Activated CD8-positive, alpha-beta memory T cell treated with anti-CD3 and anti-CD28 coated beads, Interleukin-2, amount 50 U/mL, for 48 hours (primary cell): ENCODE measurements at places on chromosomes 3 and 15.

GRCh38 chr15:77998592-77998991, 78.9 kb downstream of the TBC1D2B start:
- no peak for DNase-seq

GRCh38 chr3:96931119-96931862, 116.9 kb downstream of the EPHA6 start:
- no peak for DNase-seq

GRCh38 chr15:86267892-86268291, 188.2 kb downstream of the AGBL1 start:
- DNase-seq, result no peak

DNA sequence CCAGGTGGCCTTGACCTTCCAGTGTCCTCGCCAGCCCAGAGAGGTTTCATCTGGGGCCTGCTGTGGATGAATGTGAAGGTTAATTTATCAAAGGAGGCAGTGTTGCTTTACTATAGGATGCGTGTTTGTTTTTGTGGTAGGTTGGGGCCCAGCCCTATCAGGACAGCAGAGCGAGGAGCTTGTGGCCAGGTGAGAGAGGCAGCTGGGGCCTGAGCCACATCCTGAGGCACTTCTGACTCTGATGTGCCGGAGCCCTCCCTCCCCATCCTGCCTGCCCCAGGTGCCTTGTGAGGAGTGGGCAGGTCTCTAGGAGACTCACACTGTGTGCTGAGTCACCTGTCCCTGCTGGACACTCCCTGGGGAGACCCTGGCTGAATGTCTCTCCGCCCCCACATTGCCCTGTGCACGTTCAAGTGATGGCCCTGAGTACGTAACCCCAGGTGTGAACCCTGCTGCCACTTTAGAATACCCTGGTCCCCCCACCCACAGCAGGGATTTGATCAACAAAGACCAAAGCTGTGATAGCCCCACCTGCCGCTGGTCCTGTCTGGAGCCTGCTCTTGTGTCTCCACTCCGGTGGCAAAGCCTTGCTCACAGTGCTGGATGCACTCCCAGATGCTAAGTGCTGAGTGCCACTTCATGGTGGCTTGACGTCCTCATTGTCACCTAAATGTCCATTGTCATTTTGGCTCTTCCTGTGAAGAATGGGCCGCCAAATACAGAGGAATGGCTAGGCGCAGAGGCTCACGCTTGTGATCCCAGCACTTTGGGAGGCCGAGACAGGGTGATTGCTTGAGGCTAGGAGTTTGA, 16.0 kb downstream of the FBLN2 start:
- no peak for DNase-seq

DNA sequence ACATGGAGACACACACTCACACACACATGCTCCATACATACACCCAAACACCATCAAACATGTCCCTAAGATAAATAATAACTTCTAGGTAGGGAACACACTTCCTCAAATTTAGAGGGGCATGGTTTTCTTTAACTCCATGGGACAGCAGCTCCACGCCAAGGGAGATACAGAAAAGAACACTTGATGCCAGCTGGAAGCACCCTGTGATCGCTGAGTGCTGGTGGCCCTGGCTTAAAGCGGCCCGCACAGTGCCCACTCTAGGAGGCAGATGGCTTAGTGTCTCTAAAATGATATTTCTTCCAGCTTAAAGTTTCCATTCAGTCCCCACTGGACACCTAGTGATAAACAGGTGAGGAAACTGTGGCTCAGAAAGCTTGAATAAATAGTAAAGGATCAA, 232.9 kb downstream of the UACA start:
- peak; percentile 37 for DNase-seq

DNA sequence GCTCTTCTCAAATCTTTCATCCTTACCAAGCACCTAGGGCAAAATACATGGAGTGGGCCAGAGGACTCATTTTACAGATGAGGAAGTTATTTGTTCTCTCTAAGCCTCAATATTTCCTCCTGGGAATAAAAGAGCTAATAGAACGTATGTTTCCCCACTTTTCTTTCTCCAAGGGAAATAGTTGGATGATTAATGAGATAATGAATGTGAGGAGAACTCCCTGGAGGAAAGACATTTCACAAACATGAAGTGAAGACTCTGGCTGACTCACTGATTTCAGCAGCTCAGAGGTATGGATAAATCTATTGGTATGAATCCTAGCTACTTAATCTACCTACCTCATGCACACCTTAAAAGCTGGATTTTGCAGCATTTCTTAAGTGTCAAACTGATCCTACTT, 98.4 kb downstream of the ECT2 start:
- DNase-seq, result no peak

DNA sequence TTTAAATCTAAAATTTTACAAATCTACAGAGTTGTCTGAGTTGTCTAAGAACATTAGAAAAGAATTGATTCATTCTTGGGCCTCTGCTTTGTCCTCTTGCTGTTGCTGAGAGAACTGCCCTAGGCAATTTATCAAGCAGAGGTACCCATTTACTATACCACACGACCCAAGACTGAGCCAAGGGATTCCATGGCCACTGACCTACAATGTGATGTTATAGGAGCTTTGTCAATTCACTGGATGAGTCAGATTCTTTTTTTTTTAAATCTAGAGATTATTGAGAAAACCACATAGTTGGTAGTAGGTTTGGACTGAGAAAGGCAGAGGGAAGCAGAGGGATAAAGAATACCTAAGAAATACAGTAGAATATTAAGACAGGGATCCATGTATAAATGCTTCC, 55.3 kb downstream of the TRAT1 start:
- DNase-seq, result no peak

DNA sequence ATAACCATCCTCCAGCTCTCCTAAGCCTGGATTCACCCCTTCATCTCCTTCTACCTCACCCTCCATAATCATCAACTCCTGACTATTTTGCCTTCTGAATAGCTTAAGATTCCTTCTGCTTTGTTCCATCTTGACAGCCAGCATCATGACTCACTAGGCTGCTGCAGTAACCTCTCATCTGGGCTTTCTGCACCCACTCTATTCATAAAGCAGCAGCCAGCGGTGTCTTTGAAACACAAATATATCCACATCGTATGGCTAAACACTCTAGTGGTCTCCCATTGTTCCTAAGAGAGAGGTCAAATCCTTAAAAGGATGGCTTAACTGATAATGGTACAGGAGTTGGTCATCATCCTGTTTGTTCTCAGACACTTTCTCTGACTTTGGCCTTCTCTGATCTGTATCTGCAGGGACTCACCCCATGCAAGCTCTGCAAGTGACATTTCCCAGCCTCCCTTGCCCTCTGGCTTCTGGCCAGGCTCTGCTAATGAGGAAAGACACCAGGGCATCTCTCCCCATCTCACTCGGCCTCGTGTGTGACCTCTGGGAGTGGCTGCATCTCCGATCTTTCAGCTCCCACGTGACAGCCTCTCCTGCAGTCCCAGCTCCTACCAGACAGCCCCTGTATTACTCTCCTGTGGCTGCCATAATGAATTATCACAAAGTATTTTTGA, 6.2 kb downstream of the GRK7 start:
- DNase-seq, result no peak

- no peak for DNase-seq
Observed at GRCh38 chr3:140595295-140595694, 82.6 kb upstream of the TRIM42 start.

DNA sequence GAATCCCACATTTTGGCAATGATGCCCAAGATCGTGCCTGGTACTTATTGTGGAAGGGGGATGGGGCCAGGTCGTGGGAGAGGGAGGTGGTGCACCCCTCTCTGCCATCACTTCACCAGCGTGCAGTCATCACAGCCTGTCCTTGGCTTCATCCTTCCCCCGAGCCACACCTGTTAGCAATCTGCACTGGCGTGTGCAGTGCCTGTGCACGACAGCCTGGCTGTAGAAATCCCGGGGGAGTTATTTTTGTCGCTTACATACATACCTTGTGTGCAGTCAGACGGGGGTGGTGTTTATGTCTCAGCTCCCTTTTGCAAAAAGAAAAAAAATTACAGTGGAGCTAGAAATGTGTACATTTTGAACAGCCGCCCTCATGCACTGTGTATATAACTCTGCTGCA, 216.0 kb downstream of the TLE3 start:
- DNase-seq, result no peak

DNA sequence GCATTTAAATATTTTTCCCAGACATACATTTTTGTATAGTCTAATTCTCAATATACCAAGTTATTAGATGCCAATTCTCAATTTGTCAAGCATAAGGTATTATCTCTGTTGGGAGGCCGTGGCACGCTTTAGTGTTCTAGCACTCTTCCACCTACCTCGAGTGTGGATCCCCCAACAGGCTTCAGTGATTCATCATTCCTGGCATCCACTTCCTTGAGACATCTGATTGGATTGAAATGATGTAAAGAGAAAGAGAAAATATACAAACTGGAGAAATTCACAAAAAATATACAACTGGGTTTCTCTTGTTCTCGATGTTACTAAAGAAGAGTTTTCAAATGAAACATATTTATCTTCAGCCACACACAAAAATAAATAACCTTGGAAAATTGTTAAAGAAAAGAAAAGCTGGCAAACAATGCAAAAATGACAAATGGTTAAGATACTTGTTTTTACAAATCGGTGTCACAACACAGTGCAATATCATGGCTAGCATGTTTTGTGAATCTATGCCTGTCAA, 218.0 kb upstream of the CDIN1 start:
- DNase-seq, result no peak

- DNase-seq, result no peak
Observed at GRCh38 chr3:57053122-57053521, 7.3 kb upstream of the SPATA12 start.

DNA sequence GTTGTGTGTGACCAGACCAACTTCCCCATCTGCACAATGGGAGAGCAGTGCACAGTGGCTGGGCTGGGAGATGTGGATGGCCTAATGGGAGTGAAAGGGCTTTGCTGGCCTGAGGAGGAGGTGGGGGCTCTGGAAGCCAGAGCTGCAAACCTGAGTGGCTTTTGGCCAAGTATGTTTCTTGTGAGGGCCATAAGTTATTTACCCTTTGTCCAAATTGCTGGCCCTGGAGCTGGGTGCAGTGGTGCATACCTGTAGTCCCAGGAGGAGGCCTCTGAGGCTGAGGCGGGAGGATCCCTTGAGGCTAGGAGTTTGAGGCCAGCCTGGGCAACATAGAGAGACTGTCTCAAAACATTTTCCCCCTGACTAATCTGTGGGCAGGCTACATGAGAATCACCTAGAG, 129.1 kb downstream of the WNT7A start:
- no peak for DNase-seq

DNA sequence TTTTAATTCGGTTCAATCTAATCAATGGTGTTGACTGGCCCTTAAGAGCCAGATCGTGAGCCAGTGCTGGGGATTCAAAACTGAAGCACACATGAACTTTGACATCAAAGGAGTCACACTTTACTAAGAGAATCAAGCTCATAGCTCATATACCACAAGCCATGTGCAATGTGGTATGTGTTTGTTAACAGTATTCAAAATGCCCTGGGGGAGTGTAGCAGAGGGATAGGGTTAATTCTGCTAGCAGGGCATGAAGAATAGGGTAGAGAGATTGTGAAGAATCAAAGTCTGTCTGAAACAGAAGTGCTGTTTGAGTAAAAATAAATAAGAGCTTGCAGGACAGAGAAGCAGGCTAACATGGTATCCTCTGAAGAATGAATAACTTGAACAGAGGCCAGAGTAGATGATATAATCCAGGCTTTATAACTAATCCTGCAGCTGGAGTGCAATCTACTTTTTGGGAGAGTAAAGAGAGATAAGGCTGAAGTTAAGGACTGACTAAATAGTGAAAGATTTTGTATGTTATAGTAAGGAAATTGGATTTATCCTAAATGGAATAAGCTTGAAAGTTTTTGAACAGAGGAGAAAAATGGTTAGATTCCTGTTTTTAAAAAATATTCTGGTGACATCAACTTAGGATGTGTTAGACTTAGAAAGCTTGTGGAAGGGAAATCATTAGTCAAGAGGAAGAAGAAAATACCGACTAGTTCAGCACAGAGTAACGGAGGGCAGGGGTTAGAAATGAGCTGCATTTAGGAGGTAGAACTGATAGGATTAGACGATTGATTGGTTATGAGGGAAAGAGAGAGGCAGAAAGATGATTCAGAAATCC, 292.0 kb downstream of the NFKBIZ start:
- DNase-seq, result no peak

- no peak for DNase-seq
Observed at GRCh38 chr3:150165396-150166094, 194.8 kb upstream of the PFN2 start.

- no peak for DNase-seq
Observed at GRCh38 chr15:62756326-62756994, 286.1 kb upstream of the TPM1 start.

DNA sequence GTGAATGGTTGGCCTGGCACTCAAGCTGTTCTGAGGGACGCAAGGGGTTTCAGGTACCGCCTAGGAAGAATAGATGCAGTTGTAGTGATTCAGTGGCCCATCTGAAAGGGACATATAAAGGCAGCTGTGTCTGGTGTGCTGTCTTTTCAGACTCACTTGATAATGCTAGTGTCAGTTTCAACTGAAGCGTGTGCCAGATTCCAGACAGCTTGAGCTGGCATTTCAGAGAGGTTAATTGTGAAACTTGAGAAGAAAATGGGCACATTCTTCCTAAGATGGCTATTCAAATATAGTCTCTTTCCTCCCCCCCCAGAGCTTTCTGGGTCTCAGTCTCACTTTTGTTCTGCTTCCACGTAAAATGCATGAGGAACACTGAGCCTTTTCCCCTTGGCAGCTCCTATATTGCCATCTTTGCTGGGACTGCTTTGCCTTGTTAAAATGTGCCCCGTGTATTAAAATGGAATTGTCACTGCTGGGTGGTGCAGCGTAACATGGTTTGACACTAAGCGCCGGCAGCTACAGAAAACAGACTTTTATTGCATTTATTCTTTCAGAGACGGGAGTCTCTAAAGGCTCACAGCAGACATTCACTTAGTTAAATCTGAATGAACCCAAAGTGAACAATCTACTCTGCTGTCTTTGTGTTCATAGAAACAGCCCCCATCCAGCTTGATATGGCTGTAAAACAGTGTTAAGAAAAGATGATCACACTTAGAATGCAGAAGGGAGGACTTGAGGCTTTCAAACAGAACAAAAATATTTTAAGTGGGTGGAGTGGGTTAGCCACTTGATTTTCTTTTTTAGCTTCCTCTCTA, 478.7 kb downstream of the RBMS3 start:
- DNase-seq, result no peak

DNA sequence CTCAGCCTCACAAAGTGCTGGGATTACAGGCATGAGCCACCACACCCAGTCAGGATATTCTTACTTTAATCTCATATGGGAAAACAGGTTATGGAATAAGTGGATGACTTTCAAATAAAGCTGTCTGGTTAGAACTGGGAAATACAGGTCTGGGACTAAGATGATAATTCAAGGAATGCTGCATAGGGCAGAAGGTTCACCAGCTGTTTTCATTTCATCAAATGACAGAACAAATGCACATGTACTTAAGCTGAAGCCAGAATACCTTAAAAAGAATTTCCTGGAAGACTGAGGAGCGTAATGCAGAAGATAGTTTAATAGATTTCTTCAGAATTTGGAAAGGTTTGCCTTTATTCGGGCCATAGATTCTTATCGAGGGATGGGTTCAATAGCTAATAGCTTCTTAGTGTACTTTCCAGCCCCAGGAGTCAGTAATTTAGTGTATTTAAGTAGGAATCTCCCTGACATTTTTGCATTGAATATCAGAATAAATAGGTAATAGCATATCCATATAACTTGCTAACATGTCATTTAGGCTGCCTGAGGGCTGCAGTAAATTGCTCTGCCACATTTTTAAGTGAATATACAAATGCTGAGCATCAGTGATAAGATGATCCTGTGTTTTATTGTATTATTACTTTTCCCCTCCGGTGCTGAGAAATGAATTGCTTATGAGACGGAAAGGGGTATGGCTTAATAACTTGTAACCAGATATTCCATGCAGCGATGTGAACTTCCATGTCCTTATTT, 40.3 kb upstream of the ZNF770 start:
- DNase-seq, result no peak

GRCh38 chr15:78232951-78233350, 1.4 kb downstream of the ACSBG1 start:
- DNase-seq, result no peak
